ENCODE measurements at places on chromosomes 4 and X. TPM values are rescaled to one million over a fixed set of nuclear protein-coding genes. Genes with fewer than 3 reads are reported as not detected.

The SPCS3 gene
- total RNA-seq: 78.5 TPM

The BTK gene
- total RNA-seq: not detected

The TRIM2 gene
- 10.4 TPM for total RNA-seq

The ETDB gene
- total RNA-seq: not detected

The HCFC1 gene
- total RNA-seq: 11.7 TPM

The LGI2 gene
- 0.06 TPM for total RNA-seq

The RENBP gene
- total RNA-seq: 16.5 TPM

The FAAH2 gene
- 0.16 TPM for total RNA-seq

The ZNF595 gene
- 21.3 TPM for total RNA-seq

The HERC5 gene
- 4.0 TPM for total RNA-seq

The ADAM29 gene
- 0.06 TPM for total RNA-seq

The SPANXD gene
- total RNA-seq: not detected

The GUCY1A1 gene
- total RNA-seq: 33.7 TPM

The SPANXB1 gene
- not detected for total RNA-seq

The HEPH gene
- 0.16 TPM for total RNA-seq

The UPF3B gene
- total RNA-seq: 3.5 TPM

The MCF2 gene
- total RNA-seq: under 0.01 TPM

The RBM46 gene
- total RNA-seq: not detected

The H2BW2 gene
- total RNA-seq: not detected

The OTUD6A gene
- total RNA-seq: not detected

The TEX13B gene
- not detected for total RNA-seq

The TBC1D9 gene
- 38.0 TPM for total RNA-seq

The TBC1D1 gene
- total RNA-seq: 181 TPM

The GPRASP1 gene
- 0.65 TPM for total RNA-seq

The PRDM5 gene
- 3.1 TPM for total RNA-seq

The MAGEA1 gene
- not detected for total RNA-seq

The GNPDA2 gene
- total RNA-seq: 13.4 TPM

The EDA gene
- 0.94 TPM for total RNA-seq

The CDKN2AIP gene
- 13.8 TPM for total RNA-seq

The MAOB gene
- total RNA-seq: not detected

The VEGFD gene
- 0.44 TPM for total RNA-seq

The BGN gene
- total RNA-seq: 4.4 TPM

The SLC6A8 gene
- total RNA-seq: 5.5 TPM

The INTS12 gene
- total RNA-seq: 8.7 TPM

The CT45A5 gene
- not detected for total RNA-seq

The HTATSF1 gene
- 22.0 TPM for total RNA-seq

The FBXL5 gene
- total RNA-seq: 69.0 TPM

The CXCR3 gene
- total RNA-seq: not detected

The AWAT1 gene
- total RNA-seq: not detected

The DMRTC1B gene
- total RNA-seq: not detected

The CACNA1F gene
- 0.31 TPM for total RNA-seq

The FREM3 gene
- total RNA-seq: 0.76 TPM

The GPR78 gene
- total RNA-seq: not detected

The TMSB15A gene
- total RNA-seq: 0.82 TPM

The PRPS2 gene
- total RNA-seq: 26.8 TPM

The ATP1B4 gene
- not detected for total RNA-seq

The F8A2 gene
- not detected for total RNA-seq

The COL4A6 gene
- total RNA-seq: 0.16 TPM

The FTHL17 gene
- total RNA-seq: not detected

The MAGEB10 gene
- not detected for total RNA-seq

The PROM1 gene
- under 0.01 TPM for total RNA-seq

The CORIN gene
- 0.16 TPM for total RNA-seq
